ENCODE measurements at places on chromosomes 12 and 14.

DNA sequence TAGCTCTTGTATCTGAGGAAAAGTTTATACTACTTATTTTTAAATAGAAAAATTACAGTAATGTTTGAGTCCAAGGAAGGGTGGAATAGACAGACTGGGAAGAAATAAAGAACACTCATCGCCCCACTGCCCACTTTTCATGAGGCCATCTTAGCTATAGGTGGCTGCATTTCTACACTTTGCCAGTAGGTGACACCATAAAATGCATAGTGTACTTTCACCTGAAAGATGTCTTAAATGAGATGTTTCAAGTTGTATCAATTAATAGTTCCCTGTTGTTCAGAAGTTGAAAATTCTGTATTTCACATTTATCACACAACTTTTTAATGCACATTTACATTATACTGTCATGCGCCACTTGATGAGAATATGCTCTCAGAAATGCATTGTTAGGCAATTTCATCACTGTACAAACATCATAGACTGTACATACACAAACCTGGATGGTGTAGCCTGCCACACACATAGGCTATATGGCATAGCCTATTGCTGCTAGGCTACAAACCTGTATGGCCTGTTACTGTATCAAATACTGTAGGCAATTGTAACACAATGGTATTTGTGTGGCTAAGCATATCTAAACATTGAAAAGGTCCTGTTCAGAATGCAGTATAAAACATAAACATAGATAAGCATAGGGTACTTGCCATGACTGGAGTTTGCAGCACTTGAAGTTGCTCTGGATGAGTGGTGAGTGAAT lies 27.6 kb downstream of the PMCH start:
- DNase-seq = no peak

DNA sequence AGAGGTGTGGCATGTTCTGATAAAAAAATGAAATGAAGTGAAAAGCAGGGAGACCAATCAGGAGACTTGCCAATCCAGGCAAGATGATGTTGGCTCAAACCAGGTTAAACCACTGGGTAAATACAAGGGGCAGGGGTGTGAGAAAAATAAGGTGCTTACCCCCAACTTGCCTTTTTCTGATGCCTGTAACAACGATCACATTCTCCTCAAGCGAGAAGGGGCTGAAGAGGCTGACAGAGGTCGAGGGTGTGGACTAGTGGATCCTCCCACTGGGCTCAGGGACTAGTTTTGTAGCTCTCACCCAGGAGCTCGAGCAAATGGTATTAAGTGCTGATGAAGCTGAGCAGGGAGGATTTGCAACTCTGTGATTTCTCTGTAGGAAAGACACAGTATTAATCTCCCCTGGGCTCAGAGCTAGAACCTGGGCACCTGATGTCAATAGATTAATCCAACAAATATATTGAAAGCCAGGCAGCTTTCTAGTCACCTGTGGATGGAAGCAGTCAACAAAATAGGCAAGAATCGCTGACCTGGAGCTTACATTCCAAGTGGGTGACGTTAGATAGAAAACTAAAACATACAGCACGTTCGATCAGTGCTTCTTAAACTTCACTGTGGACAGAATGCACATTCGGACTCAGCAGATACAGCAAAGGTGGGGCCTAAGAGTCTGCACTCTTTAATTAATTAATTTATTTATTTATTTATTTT lies 15.2 kb upstream of the EAPP start:
- no peak for DNase-seq

DNA sequence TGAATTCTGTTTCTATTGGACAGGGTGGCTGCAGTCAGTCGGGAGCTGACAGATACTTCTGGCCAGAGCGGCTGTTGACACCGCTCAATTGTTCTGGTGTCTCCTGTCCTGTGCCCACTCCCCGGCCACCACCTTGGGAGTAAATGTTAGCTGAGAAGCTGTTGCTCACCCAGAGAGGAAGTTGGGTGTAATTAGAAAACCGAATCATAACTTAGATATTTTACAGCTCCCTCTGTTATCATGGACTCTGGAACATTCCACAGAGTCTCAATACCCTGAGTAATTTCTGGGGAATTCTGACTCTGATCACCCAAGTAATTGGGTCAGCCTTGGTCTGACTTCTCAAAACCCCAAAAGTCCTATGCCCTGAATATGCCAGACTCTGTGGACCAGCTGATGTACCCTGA lies 58.3 kb upstream of the RFLNA start:
- DNase-seq = no peak

DNA sequence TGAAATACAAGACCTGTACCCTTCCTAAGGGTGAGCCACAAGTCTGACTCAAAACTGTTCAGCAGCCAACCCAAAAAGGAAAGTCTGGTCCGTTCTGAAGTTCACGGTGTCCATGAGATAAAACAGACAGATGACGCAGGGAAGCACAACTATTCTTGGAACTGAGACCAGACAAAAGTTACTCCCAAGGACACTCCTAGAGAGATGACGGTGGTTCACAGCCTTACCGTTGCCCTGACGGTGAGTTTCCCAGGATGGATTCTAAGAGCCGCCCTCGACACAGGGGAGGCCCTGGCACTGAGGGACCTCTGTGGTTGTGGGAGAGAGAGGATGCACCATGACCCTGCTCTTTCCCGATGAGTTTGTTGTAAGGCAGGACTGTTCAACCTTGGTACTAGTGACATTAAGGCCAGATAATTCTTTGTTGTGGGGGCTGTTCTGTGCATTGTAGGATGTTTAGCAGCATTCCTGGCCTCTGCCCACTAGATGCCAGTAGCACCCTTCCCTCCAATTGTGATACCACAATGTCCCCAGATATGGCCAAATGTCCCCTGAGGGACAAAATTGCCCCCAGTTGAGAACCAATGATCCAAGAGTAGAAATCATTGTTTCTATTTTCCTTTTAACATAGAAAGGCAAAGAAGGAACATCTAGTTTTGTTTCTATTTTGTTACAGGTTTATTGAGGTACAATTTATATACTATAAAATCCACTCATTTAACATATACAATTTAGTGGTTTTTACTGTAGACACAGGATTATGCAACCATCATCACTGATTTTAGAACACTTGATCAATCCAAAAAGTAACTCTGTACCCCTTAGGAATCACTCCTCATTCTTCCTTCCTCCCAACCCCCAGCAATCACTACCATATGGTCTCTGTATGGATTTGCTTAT lies 23.0 kb downstream of the OR10P1 start:
- DNase-seq = no peak

DNA sequence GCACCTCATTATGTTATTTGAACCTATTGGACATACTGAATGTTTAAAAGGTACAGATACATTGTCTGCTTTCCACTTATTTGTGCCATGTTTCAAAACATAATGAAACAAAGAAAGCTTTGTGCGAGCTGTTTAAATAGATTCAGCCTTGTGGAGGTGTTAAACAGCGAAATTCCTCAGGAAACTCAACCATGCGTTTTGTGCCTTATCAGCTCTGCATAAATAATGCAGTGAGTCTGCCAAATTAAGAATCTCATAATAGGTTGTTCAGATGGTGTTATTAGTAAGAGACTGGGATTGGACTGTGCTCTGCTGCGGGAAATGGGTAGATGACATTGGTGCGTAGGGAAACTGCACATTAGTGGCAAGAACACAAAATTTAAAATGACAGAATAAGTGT lies 163.7 kb upstream of the CLEC14A start:
- DNase-seq = no peak

- no peak for DNase-seq
Measured at GRCh38 chr14:32662211-32662610, 276.5 kb upstream of the NPAS3 start.

- DNase-seq = no peak
Measured at GRCh38 chr14:56754921-56755320, 55.4 kb downstream of the OTX2 start.

DNA sequence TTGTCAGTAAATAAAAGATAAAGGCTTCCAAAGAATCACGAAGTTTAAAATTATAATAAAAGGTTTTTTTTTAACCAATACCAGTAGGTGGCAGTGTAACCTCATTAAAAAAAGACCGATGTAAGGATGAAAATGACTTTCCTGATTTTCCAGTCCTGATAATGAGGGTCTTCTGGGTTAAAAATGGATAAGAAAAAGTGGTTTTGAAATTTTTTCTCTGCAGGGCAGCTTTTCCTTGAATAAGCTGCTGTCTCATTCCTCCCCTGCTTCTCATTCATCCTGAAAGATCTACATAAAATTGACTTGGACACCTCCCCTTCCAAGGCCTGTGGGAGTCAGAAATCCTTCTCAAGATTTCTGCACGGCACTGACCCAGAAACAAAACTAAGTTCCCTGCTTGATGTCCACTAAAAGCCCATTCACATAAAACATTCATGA lies 58.9 kb upstream of the FBXO33 start:
- DNase-seq = no peak

GRCh38 chr12:128385736-128386135 lies 118.8 kb downstream of the TMEM132C start:
- no peak for DNase-seq

DNA sequence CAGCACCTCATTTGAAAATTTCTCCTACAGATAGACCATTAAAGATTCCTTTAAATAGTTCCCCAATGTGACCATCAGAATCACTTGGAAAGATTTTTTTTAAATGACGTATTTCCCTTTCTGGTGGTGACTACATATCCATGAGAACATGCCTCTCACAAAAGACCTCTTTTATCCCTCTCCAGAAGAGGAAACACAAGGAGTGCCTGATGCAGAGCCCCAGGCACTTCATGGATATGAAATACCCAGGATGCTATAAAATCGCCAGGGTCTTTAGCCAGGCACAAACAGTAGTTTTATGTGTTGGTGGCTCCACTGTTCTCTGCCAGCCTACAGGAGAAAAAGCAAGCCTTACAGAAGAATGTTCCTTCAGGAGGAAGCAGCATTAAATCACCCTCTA lies 97.1 kb downstream of the ETNK1 start:
- DNase-seq = no peak

- DNase-seq = no peak
Measured at GRCh38 chr12:130016194-130016593, 112.4 kb upstream of the TMEM132D start.

DNA sequence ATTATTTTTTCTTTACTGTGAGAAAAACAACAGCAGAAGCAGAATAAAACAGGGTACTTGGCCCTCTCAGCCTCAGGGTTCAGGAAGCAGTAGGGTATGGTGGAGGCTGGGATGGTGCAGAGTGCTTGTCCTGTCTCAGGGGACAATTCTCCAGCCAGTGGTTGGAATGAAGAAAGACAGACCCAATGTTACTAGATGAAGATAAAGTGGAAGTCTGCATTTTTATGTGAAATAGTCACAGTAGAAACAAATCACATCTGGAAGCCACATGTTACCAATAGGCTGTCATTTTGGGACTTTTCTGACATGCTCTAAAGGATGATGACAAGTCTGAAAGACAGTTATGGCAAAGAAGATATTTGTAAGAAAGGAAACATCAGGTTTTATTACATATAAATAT lies 32.3 kb downstream of the PROX2 start:
- DNase-seq = no peak

- no peak for DNase-seq
Measured at GRCh38 chr12:77648716-77649115, 182.0 kb upstream of the NAV3 start.

DNA sequence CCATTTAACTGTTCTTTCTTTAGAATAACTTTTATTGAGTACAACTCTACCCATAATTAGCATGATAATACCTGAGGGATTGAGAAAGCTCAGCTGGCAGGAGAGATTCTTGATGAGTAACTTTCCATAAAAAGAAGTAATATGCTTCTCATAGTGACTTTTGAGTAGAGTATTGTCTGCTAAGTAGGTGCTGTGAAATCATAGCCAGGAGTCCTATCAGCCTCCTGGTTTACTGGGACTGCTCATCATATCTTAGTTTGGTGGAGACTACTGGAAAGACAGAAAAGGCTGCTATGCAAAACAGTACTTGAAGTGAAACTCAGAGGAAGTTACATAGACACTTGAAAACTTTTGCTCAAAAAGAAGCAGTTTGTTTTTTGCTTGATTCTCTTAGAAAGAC lies 113.3 kb upstream of the ATP2B1 start:
- DNase-seq = no peak

GRCh38 chr14:94173471-94173884 lies 644 bp upstream of the PPP4R4 start:
- DNase-seq = no peak

GRCh38 chr12:53550595-53550994 lies 43.3 kb upstream of the NPFF start:
- no peak for DNase-seq

- DNase-seq = no peak
Measured at GRCh38 chr14:88085736-88086135, 80.8 kb downstream of the GPR65 start.

DNA sequence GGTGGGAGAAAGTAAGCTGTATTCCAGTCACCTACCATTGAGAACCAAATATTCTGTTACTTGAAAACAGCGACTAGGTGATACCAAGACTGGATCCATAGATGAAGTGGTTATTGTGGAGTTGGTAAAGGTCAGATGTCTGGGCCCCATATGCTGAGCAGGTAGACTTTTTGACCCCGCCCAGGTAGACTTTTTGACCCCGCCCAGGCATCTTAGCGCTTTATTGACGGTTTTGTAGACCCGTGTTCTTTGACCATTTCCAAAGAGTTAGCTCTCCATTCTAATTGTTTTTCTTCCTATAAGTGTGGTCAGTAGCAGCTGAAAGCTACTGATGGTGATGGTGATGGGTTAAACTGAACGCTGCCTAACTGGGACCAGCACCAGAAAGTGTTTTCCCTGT lies 61.6 kb downstream of the SLC8A3 start:
- no peak for DNase-seq

GRCh38 chr12:22543246-22544037 lies 900 bp downstream of the C2CD5 start:
- peak; percentile 59 for DNase-seq

All from stimulated activated CD8-positive, alpha-beta memory T cell treated with anti-CD3 and anti-CD28 coated beads, Interleukin-4, amount 100 ng/mL, for 48 hours (primary cell).